ENCODE measurements at places on chromosomes 7 and 10.

DNA sequence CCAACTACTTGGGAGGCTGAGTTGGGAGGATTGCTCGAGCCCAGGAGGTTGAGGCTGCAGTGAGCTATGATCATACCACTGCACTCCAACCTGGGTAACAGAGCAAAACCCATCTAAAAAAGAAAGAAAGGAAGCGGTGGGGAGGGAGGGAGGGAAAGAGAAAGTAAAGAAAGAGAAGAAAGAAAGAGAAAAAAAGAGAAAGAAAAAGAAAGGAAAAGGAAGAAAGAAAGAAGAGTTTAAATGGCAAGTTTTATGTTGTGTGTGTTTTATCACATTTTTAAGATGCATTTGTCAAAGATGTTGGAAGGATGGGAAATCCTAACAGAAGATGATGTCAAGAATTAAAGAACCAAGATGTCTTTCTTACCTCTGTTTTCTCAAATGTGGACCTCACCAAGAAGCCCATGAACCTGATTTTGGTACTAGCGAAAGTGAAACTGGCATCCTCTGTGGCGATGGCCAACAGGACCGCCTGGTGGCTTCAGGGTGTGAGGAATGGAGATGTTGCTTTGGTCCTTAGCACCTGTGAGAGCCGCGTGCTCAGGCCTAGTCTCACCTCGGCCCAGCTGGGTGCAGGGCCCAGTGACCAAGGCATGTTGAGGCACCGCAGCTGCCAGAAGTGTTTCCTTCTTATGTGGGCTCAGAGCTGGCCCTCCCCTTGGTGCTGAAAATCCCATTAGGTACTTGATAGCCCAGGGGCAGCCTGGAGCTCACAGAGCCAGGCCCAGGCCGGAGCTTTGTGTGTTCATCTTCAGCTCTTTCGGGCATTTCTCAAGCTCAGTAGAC, 9.8 kb downstream of the UCMA start:
- DNase-seq: no peak

DNA sequence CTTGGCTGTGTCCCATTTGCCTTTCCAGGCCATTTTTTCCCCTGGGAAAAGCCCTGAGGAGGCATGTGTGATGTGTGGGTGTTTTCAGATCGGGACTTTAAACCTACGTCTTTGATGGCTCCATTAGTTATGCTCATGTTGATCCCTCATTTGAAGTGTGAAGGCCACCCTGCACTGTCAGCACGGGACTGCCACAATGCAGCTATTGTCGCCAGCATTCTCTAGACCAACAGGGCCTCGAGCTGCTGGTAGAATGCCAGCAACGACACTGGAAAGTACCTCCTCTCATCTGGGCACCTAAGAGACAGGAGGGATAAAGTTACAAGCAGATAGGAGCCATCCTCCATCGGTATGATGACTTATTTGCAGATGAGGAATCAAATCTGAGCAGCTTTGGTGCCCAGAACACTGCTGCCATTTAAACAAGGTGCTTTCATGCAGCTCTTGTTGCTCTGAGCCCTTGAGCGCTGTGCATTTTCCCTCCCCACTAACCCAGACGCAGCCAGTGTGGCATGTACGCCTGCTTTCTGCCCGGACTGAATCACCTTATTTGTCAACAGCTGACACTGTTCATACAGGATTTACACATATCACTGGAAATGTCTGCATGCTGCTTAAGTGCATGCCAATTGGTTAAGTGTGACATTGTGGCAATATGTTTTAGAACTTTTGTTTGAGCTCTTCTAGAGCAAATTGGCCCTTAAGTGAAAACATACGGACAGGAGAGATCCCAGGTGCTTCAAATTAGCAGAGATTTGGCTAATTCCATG, 175.0 kb upstream of the PITRM1 start:
- DNase-seq: no peak

DNA sequence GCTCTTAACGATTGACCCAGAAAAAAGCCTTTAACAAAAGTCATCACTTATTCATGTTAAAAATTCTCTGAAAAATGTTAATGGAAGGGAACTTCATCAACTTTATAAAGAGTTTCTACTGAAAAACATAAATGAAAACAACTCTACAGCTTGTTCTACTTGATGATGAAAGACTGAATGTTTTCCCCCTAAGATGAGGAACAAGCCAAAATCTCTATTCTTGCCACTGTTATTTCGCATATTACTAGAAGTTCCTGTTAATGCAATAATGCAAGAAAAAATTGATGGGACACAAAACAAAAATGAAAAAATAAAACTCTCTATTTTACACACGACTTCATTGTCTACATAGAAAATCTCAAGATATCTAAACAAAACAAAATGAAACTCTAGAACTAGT, 249.8 kb upstream of the AKR1E2 start:
- DNase-seq: no peak

DNA sequence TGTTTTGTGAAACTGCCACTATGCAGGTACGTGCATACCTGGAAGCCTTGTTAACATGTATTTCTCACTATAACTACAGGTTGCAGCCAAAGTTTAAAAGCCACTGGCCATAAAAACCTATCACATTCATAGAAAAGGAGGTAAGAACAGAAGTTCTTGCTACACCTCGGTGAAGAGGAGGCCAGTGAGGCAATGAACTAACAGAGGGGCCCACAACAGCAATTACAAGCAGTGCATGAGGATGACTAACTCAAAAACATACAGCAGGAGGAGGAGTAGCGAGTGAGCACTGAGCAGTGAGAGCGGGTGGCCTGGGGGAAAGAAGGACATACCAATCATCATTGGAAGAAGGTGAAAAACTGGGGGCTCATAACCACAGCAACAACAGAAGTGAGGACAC, 51.6 kb downstream of the NUDCD3 start:
- DNase-seq: no peak

DNA sequence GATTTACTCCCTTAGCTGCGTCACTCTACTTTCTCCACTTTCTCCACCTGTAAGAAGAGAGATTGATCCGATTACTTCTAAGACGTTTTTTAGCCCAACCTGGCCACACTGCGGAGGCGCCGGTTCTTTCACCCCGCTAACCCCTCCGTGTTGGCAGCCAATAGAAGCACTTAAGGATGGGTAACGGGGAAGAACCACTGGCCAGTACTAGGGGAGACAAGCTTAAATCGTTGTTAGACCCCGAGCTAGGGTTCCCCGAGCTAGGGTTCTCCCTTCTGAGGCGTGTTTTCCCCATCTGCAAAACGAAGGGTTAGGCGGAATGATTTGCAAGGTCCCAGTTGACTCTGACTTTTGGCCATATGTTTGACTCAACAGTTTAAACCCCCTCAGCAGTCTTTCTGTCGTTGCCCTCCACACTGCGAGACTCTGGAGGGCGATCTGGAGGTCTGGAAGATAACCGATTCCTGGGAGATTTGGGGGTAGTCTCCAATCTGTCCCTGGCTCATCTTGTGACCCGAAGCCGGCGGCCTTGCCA, 644 bp downstream of the UMAD1 start:
- no peak for DNase-seq

GRCh38 chr10:103543617-103544525, 50.4 kb downstream of the NEURL1 start:
- DNase-seq: no peak

All from activated effector memory CD4-positive, alpha-beta T cell treated with Interleukin-2 at 50 U/mL for 16 hours (primary cell).